ENCODE measurements at places on chromosomes 3 and 15.

DNA sequence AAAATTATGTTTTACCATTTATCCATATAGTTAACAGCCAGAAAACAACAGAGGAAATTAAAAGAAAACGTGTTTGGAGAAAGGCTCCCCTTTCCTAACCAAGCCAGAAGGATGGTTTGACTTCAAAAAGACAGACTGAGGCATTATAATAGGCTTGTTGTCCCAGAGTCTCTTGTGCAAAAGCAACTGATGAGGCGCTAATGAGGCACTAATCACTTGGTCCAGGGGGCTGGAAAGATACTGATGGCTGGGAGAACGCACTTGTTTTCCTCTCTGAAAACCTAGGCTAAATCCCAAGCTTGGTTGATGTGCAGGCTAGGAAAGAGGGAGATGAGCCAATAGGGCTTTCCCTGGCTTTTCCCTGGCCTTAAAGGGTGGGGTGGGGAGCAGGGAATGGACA lies 389.6 kb downstream of the NTRK3 start:
- DNase-seq, result no peak

DNA sequence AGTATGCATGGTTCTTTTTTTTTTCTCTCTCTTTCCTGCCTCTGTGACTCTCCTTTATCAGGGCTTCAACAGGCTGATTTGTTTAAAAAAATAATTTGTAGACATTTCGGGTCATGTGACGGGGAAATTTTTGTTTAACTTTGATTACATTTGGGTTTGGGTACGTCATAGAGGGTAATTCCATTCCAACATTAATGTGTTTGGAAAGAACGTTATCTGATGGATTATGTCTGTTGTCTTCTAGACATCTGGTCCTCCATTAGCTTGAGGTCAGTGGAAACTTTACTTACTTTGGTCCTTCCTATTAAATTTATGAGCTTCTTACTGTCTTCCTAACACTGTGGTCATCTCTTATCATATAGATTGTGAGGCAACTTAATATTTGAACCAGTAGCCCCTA lies 80.9 kb downstream of the STT3B start:
- DNase-seq, result no peak

DNA sequence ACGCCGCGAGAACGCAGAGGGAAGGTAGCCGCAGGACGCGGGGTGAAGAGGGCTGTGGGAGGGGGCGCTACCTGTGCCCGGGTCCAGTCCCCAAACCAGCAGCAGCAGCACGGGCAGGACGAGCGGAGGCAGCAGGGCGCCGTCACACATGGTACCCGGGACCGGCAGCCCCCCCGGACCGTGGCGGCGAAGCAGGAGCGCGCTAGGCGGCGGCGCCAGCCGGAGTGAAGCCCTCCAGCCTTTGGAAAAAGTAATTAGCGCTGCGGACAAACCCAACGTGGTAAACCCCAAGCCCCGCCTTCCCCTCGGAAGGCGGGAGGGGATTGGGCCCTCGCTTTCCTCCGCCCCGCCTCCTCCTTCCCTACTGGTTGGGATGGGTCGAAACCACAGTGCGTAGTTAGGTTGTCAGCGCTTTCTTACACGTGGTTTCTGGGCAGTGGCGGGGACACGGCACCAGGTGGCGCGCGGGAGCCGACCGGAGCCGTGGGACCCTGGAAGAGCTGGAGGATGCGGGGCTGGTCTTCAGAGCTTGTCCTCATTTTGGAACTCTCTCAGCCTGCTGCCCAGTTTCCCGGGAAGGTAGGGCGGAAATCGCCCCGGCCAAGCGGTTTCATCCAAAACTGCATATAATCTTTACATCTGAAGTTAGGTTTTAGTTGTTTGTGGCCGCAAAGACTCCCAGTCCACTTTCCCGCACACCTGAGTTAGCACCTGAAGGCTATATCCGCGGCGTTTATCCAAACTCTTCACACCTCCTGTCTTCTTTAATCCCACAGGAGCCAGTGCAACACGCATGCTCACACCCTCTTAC lies at the start of gene ADAMTS17:
Gene ADAMTS17, minus strand, starts transcription at position 226 of the 811 bp plus-strand sequence. Its CDS starts 76 bp downstream, at position 150.
- peak; percentile 92 for DNase-seq

GRCh38 chr15:52220251-52220650 lies 29.1 kb upstream of the GNB5 start:
- DNase-seq, result no peak

DNA sequence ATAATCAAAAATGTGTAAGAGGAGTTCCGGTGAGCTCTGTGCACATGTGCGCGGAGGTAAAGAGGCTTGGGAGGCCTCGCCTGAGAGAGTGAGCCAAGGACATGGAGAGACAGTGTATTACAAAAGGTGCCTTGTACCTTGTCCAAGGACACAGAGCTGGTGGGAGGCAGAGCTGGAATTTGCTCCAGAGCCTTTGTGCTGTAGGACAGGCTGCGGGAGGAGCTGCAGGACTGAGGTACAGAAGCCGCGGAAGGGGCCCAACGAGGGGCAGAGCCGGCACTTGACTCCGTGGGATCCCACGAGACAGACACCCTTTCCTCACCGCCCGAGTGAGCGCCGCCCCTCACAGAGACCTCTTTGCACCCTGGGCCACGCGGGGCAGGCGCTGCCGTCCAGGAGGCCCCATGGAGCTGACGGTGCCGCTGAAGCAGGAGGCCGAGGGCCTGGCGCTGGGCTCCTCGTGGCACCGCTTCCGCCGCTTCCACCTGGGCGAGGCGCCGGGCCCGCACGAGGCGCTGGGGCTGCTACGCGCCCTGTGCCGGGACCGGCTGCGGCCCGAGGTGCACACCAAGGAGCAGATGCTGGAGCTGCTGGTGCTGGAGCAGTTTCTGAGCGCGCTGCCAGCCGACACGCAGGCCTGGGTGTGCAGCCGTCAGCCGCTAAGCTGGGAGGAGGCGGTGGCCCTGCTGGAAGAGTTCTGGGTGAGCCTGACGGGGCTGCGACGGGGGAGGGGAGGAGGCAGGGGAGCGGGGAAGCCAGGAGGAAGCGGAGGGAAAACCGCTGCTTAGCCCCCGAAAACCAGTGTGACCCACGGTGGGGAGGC lies 68.7 kb downstream of the SLTM start:
- no peak for DNase-seq

- no peak for DNase-seq
Measured at GRCh38 chr3:16723978-16724377, 118.8 kb upstream of the DAZL start.

GRCh38 chr3:39548282-39548681 lies 80.8 kb downstream of the MOBP start:
- no peak for DNase-seq

Measured in activated CD8-positive, alpha-beta memory T cell treated with anti-CD3 and anti-CD28 coated beads for 4 hours (primary cell).